ENCODE measurements at places on chromosomes 5 and 9.

DNA sequence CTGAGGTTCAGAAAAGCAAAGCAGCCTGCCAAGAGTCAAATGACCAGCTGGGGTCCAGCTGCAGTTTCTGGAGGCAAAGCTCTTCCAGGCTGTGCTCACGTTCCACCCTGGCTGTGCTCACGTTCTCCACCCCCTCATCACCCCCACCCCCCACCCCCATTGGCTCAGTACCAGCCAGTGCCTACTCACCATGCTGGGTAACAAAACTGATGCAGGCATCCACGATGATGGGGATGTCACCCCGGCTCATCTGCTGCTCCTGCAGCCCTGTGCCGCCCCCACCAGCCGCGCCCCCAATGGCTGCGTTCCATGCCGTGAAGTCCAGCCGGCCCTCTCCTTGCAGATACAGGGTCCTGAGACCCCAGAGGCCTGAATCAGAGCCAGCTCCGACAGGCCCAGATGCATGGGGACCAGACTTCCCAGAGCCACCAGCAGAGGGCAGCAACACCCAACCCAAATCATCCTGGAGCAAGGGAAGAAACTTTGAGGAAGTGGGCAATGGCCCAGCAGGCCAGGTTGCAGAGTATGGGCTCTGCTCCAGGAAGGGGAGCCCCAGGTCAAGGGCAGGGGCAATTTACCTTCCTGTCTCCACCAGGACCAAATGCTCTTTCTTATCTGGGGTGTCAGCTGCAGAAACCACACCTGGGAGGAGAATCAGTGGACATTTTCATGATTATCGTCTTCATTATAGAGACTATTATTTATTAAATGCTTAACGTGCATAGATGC is 13.7 kb upstream of the FCHSD1 start:
- peak; percentile 95 for DNase-seq

DNA sequence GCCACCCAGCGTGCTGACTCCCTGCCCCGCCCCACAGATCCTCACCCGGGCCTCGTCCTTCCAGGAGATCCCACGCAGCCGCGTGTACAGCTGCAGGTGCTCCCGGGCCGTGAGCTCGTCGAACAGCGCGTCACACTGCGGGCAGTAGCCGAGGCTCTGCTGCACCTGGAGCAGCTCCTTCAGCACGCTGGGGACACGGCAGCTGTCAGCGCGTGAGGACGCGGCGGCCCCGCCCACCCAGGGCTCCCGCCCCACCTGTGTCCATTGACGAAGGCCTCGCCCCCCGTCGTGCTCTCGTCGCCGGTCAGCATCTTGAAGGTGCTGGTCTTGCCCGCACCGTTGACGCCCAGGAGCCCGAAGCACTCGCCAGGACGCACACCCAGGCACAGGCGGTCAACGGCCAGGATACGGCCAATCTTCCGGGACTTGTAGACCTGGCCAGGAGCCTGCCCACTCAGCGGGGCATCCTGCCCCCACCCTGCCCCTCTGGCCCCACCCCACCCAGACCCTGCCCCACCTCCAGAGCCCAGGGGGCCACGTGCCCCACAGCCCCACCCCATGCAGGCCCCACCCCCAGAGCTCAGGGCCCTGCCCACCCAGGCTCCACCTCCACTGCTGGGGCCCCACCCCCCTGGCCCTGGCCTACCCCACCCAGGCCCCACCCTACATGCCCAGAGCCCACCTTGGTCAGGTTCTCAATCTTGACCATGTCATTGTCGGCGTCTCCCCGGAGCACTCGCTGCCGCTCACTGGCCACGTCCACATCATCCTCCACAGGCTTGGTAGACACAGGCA is 13.8 kb upstream of the CLIC3 start:
- no peak for DNase-seq

GRCh38 chr9:70177121-70177520 is 81.7 kb upstream of the SMC5 start:
- no peak for DNase-seq

DNA sequence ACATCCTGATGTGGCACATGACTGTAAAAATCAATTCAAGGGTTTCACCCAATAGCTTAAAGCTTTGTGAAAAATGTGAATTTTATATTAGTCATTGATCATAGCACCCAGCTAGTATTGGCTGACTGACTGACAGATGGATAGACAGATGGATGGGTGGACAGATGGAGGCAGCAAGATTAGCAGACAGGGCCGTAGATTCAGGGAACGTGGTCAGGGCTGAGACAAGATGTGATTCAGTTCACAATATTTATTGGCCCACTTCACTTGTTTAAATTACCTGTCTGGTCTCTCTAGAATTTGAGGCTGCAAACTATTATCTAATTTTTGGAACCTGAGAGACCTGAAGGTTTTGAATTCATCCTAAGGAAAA is 12.0 kb upstream of the PCSK5 start:
- no peak for DNase-seq

DNA sequence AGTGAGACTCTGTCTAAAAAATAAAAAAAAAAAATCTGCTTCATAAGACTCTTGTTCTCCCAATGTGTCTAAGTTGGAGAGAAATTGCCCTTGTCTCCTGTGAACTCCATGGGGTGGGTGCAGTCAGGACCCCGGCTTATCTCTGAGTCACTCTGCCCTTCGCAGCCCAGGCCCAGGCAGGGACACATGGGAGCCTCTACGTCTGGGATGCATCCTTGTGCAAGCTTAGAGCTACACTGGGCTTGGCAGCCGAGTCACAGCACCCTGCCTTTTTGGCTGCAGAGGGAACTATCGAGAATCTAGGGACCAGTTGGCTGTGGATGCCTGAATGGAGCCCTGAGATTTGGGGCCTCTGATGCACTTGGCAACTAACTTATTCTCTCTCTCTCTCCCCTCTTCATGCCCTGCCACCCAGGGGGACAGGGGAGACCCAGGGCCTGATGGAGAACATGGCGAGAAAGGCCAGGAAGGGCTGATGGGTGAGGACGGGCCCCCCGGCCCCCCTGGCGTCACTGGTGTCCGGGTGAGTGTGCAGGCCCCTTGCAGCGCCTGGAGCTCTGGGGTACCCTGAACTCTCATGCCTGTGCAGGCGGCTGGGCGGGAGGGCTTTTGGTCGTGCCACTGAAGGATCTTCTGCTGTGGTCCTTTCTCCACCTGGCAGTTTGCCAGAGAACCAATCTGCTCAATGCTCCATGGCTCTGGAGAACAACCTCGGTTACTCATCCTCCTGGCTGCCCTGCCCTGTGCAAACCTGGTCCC is 47.5 kb upstream of the ORM1 start:
- DNase-seq, result no peak

- DNase-seq, result no peak
Observed at GRCh38 chr5:174773371-174773770, 49.0 kb downstream of the MSX2 start.

DNA sequence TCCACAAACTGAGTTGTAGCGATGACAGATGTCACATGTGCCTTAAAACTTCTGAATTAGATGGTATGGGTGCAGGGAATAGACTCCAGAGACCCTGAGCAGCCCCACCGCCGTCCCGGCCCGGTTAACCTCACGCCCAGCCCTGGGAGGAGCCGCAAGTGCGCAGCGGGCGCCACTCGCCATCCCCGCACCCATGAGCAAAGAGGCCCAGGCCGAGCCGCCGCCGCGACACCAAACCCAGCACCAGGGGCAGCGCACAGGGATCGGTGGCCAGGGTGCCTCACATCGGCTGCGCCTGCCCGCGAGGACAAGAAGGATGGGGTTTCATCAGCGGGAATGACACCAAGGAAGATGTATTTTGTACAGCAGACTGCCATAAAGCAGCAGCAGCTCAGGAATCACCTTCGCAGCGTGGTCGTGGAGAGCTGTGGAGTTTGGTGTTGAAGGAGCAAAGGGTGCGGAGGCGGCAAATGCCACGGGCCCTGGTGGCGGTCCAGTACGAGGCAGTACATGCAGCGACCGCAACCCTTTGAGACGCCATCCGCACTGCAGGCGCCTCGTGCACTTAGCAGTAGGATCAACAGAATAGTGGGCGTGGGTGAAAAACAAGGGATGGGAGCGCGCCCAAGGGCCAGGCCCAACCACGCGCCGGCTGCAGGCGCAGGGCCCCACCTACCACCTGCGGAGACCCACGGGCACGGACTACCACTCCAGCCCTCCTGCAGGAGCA is 89.7 kb downstream of the ZNF366 start:
- DNase-seq, result peak; percentile 49

GRCh38 chr5:135400866-135401265 is 1.8 kb upstream of the MACROH2A1 start:
- DNase-seq, result peak; percentile 38
